NCI-H1417 (cell line): ENCODE measurements at places on chromosomes 3 and 15.

DNA sequence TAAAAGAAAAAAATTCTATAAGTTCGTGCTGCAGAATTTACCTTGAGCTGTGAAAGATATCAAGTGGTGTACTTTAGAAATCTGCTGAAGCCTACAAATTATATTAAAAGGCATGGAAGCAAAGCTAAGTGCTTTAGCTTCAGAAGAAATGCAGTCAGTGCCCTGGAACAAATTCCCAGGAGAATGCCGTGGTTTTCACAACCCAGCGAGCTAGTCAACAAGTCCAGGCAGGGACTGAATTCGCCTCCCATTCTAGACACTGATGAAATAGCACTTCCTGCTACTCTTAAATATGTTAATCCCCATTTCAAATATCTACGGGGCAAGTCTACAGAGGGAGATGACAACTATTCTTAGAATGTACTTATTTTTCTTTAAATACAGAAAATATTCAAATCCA, 326.4 kb upstream of the IGF1R start:
- DNase-seq, result peak; percentile 87

- no peak for DNase-seq
Measured at GRCh38 chr3:66953934-66954445, 44.1 kb upstream of the KBTBD8 start.

- no peak for DNase-seq
Measured at GRCh38 chr3:170723241-170723640, 137.4 kb upstream of the SLC7A14 start.

GRCh38 chr3:133851266-133851906, 44.3 kb downstream of the RAB6B start:
- DNase-seq, result no peak

DNA sequence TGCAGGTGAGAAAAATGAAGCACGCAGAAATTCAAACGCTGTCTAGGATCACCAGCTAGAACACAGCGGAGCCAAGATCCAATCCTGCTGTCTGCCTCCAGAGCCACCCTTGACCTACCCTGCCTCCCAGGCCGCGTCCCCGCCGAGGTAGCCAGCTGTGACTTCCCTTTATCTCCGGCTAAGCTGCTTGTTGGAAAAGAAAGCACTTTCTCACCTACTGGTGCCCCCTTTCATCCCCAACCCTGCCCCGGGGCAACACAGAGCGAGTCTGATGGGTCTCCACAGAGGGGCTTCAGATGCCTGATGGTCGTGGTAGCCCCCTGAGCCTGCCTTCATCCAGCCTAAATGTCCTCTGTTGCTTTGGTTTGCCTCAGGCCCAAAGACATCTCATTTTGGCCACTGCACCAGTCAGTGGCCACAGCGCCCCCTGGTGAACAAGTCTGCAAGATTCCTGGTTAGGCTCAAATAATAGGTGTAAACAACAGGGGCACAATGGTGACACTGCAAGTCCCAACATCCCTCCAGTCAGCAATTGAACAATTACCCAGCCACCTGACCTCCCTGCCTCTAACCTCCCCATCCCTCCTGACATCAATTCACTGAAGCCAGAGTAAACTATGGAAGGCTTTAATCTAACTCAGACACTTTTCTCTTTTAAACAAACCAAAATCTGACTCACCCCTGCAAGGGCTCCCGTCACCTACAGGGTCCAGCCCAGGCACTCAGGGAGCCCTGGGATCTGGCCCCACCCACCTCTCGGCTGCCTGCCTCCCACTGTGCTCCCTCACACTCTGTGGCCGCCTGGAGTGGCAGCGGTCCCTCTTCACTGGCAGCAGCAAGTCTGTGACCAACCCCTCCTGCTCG, 27.3 kb upstream of the BCL2L10 start:
- DNase-seq, result peak; percentile 3

DNA sequence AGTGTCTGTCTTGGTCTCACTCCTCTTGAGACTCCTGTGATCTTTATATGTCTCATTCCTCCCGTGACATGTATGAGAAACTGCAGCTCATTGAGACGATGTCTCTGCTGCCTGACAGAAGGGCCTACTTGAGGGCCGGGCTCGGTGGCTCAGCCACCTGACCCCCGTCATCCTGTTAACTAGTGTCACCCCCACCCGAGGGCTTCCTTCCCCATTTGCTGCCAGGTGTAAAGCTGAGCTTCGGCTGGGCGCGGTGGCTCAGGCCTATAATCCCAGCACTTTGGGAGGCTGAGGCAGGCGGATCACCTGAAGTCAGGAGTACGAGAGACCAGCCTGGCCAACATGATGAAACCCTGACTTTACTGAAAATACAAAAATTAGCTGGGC, 12.7 kb downstream of the SEMA4B start:
- no peak for DNase-seq

DNA sequence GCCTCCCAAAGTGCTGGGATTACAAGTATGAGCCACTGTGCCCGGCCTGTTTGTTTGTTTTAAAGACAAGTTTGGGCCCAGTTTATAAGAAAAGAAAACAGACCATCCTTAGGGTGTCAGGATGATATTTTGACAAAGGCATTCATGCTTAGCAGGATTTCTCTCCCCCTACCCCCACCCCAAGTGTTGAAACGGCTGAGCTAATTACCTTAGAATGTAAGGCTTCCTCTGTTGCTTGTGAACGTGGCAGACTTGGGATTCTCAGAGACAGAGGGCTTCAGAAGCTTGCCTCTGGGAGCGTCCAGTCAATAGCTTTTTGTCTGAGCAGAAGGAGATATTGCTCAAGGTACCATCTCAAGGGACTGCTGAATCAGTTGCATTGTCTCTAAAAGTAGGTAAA, 24.0 kb downstream of the FLNB start:
- DNase-seq, result no peak

GRCh38 chr3:162626172-162626571, 1129.6 kb downstream of the OTOL1 start:
- peak; percentile 99 for DNase-seq

DNA sequence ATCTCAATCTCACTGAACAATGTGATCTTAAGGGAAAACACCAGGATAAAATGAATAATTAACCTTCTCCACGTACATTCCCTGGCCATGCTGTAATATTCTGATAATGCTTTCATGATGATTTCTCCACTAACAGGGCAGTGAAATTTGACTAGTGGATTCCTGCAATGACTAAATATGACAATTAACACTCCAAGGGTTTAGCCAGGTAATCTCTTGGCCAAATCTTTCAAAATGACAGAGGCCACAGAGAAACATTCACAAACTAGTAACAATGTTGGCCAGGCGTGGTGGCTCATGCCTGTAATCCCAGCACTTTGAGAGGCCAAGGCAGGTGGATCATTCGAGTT, 31.7 kb upstream of the ST8SIA2 start:
- no peak for DNase-seq

GRCh38 chr3:73504239-73504638, 120.5 kb downstream of the PDZRN3 start:
- peak; percentile 28 for DNase-seq
